ENCODE measurements at places on chromosomes 13 and 19. TPM values are rescaled to one million over a fixed set of nuclear protein-coding genes. Genes with fewer than 3 reads are reported as not detected.

- no peak for DNase-seq
Observed at GRCh38 chr13:109656206-109656605, 130.2 kb downstream of the IRS2 start.

DNA sequence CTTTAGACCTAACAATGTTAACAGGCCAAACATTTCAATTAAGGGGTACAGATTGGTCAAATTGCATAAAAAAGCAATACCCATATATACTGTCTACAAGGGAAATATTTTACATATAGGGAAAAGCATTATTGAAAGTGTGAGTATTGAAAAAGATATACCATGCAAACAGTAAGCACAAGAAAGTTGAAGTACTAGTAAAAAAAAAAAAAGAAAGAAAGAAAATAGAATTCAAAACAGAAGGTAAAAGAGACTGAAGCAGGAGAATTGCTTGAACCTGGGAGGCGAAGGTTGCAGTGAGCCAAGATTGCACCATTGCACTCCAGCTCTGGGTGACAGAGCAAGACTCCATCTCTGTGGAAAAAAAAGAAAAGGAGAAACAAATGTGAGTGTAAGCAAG lies 5.3 kb upstream of the TEX101 start:
- no peak for DNase-seq

DNA sequence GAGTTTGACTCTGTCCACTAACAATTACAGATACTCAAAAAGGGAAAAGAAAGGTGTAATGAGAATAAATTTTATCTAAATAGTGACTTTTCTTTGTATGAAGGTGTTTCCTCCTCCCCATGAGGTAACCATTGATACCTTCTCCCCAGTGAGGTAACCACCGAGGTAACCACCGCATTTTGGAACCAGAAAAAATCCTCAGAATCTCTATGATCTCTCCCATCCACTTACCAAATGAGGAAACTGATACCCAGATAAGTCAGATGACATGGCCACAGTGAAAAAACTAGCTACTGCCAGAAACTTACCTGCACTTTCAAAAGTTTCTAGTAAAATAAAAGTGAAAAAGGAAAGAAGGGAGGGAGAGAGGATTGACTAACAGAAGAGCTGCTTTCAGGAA lies 124.0 kb upstream of the FNDC3A start:
- no peak for DNase-seq

DNA sequence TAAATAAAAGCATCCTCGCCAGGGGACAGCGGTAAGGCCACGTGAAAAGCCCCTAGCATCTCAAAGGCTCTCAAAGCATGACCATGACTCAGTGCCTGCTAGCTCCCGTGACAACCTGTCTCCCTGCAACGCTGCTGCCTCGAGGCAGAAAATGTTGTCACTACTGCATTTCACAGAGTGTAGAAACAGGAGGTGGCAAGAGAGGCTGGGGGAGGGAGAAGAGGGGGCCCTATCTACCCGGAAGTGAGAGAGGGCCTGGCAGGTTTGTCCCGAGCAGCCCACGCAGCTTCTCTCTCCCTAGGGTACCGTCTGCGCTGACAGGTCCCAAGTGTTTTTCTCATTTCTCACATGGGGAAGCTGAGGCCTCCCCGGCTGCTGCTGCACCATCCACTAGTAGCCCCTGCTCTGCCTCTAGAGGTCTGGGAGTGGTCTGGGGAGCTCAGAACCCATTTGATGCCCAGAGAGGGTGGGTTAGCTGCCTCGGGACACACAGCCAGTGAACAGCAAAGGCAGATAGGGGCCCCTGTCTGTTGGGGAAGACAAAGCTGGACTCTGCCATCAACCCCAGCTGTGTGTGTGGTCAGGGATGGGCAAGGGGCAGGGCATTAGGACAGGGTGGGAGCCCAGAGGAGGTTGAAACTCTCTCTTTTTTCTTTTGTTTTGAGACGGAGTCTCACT lies 3.7 kb downstream of the TINCR start:
- DNase-seq: no peak

NLRP5 gene
- total RNA-seq: not detected

RUBCNL gene
- total RNA-seq: 0.74 TPM

Measured in activated CD8-positive, alpha-beta T cell treated with anti-CD3 and anti-CD28 coated beads for 36 hours (primary cell).